ENCODE measurements at places on chromosomes 11 and 22.

GRCh38 chr11:70606248-70606950, 208.1 kb downstream of the CTTN start:
- DNase-seq: no peak

DNA sequence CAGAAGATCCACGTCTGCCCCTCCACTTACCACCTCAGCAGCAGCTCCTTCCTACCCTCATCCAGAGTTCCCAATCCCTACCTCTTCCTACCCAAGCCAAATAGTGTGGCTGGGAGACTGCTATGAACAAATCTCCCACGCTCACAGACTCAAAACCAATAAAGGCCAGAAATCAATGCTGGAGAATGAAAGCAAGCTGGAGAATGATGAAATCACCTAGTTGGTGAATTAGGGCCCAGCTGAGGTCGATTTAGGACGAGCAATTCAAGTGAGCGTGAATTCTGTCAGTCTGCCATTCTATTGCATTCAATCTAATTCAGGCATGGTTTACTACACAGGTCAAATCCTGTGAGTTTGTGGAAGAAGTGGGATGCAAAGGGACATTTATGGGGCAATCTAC, 22.5 kb downstream of the COMMD9 start:
- DNase-seq: no peak

DNA sequence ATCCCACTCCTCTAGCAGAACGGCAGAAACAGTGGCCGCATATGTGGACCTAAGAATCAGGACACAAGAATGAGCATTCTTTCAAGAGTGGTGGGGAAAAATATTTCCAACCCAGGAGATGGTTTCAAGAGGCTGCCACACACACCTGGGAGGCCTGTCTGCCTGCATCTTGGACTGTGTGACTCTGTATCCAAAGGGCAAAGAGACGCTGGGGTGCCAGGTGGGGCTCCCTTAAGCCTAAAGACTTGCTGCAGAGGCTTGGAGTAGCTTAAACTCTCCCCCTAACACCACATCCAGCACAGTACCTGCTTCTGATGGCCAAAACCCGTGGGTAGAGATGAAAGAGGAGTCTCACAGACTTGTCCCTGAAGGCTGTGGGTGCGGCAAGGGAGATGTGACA, 3.5 kb downstream of the CXCR5 start:
- no peak for DNase-seq

- DNase-seq: no peak
Observed at GRCh38 chr22:32823024-32823730, 21.7 kb downstream of the TIMP3 start.

- peak; percentile 49 for DNase-seq
Observed at GRCh38 chr11:107563702-107564101, 1.8 kb downstream of the ALKBH8 start.

DNA sequence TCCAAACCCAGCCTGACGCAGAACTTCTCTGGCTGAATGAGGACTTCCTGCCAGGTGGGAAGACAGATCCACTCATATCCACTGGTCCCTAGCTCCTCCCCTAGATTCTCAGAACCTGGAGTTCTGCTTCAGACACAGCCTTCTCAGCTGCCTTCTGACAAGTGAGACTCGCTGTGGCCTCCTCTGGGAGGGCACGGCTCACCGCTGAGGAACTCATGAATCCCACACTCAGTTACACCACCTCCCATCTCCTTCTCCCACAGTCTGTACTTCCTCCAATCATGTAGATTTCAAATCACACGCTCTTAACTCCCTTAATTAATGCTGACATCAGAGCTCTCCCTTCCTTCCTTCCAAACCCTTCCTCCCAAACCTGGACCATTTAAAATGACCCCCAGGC, 86.4 kb upstream of the TMEM45B start:
- no peak for DNase-seq

DNA sequence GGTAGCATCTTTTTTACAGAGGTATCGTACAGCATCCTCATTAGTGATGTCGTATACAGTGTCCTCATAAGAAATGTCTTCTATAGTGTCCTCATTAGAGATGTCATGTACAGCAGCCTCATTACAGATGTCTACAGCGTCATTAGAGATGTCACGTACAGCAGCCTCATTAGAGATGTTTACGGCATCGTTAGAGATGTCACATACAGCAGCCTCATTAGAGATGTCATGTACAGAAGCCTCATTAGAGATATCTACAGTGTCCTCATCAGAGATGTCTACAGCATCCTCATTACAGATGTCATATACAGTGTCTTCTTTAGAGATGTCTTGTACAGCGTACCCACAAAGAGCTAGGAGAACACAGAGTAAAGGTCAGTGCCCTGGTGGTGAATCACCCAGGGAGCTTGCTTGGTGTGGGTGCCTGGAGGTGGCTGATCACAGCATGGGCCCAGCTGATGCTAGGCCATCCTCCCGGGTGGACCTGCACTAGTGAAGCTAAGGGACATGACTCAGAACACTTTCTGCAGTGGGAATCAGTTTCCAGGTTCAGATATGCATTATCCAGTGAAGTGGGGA, 109.2 kb downstream of the IGLL1 start:
- no peak for DNase-seq

Data from astrocyte (in vitro differentiated cells and primary cell).